ENCODE measurements at places on chromosomes 3 and 15.

- DNase-seq, result peak; percentile 43
These were observed 602 bp upstream of the BAHD1 start for GRCh38 chr15:40439960-40440742.

DNA sequence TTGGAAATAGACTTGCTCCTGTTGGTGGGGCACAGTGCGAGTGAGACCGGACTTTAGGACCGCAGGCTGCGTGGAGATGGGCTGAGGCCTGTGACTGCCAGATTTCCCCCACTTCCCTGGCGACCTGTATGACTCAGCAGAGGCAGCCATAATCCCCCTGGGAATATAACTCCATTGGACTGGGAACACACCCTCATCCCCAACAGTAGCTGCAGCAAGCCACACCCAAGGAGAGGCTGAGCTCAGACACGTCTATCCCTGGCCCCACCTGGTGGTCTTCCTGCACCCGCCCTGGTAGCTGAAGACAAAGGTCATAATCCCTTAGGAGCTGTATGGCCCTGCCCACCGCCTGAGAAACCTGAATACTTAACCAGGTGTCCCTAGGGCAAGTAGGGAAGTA lies 42.6 kb downstream of the DZIP1L start:
- no peak for DNase-seq

- no peak for DNase-seq
These were observed 181.3 kb downstream of the ISL2 start for GRCh38 chr15:76517910-76518309.

GRCh38 chr3:126245811-126246727 lies 65.7 kb upstream of the ALDH1L1 start:
- no peak for DNase-seq

DNA sequence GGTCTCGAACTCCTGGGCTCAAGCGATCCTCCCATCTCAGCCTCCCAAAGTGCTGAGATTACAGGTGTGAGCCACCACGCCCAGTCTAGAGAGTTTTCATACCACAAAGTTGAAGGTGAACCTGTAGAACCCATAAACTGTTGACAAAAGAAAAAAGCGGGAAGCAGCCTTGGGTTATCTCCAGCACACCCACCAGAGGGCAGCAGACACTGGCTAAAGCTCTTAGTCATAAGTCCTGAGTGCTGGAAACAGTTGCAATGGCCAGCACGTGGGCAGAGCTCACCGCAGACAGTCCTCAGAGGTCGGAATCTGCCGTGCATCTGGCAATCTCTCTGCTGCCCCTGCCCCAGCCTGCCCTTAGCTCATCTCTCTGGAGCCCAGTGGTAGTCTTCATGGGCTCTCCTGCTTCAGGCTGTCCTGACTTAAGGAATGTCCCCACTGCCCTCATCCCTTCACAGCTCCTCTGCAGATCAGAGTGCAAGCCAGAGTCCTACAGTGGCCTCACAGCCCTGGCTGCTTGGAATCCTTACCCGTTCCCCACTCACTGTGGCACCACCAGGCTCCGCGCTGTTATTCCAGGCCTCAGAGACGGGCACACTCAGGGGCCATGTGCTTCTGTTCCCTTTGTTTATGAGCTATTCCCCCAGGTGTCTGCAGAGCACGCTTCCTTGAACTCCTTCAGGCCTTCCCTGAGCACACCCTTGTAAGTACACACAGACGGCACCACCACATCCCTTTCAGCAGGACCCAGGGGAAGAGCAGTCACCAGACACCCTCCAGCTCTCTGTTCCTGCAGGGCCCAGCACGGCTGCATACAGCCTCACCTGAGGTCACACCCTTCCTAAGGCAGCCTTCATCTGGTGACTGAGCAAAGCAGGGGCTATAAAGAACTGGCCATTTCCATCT lies 8.8 kb upstream of the ELP6 start:
- peak; percentile 73 for DNase-seq

- no peak for DNase-seq
These were observed 54.5 kb downstream of the CPN2 start for GRCh38 chr3:194296454-194297263.

- no peak for DNase-seq
These were observed 41.6 kb downstream of the ILDR1 start for GRCh38 chr3:121980450-121980796.

GRCh38 chr15:50880651-50881114 lies 27.8 kb upstream of the AP4E1 start:
- DNase-seq, result no peak

- no peak for DNase-seq
These were observed 987.4 kb downstream of the TUSC7 start for GRCh38 chr3:117696851-117697407.

GRCh38 chr15:62821384-62822131 lies 221.0 kb upstream of the TPM1 start:
- no peak for DNase-seq

- DNase-seq, result no peak
These were observed 109.0 kb downstream of the CGGBP1 start for GRCh38 chr3:87949879-87950208.

- no peak for DNase-seq
These were observed 6.2 kb downstream of the PAK6 start for GRCh38 chr15:40244961-40245523.

- no peak for DNase-seq
These were observed 35.2 kb downstream of the RNF13 start for GRCh38 chr3:149848238-149848637.

- no peak for DNase-seq
These were observed 3.7 kb downstream of the TLR9 start for GRCh38 chr3:52221563-52222318.

GRCh38 chr15:61033940-61034677 lies 195.0 kb downstream of the RORA start:
- DNase-seq, result no peak

GRCh38 chr3:123724306-123724705 lies 139.5 kb upstream of the HACD2 start:
- DNase-seq, result no peak

All from stimulated activated CD4-positive, alpha-beta T cell treated with anti-CD3 and anti-CD28 coated beads, Interleukin-12 subunit alpha, Interleukin-12 subunit beta, amount 100 ng/mL, for 24 hours (primary cell).